Head of caudate nucleus (tissue), 42 donors: ENCODE measurements at places on chromosomes 7 and 10.
A peak's percentile ranks its signal among the peaks of the same experiment; 100 is the strongest.

- DNase-seq, result no peak
Observed at GRCh38 chr10:34585422-34586112, 229.5 kb downstream of the PARD3 start.

GRCh38 chr7:39221901-39222300, 244.2 kb downstream of the POU6F2 start:
- DNase-seq, result no peak

DNA sequence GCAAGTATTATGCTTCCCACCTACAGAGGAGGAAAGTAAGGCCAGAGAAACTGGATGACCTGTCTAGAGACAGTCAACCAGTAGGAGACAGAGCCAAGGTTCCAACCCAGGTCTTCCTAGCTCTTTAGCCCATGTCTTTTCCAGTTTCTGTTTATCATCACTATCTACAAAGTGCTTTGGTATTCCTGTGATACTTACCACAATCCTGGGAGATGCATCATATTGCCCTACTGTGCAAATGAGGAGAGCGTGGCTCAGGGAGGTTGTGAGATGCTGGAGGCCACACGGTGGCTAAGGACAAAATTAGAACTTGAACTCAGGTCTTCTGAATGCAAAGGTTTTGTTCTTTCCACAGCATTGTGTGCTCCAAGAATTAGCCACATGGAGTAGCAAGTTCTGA, 11.2 kb upstream of the PLEKHA1 start:
- no peak for DNase-seq

DNA sequence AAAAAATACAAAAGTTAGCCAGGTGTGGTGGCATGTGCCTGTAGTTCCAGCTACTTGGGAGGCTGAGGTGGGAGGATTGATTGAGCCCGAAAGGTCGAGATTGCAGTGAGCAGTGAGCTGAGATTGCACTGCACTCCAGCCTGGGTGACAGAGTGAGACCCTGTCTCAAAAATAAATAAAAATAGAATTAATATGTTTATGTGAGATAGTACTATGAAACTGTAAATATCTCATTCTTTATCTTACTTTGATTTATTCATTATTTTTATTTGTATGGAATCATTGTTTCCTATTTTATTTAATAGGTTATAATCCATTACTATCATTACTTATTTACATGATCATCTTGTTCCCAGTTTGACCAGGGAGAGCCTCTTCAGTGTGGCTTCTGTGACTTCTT, 41.0 kb upstream of the STRIP2 start:
- DNase-seq, result no peak

GRCh38 chr7:47610506-47611044, 28.7 kb upstream of the TNS3 start:
- no peak for DNase-seq

DNA sequence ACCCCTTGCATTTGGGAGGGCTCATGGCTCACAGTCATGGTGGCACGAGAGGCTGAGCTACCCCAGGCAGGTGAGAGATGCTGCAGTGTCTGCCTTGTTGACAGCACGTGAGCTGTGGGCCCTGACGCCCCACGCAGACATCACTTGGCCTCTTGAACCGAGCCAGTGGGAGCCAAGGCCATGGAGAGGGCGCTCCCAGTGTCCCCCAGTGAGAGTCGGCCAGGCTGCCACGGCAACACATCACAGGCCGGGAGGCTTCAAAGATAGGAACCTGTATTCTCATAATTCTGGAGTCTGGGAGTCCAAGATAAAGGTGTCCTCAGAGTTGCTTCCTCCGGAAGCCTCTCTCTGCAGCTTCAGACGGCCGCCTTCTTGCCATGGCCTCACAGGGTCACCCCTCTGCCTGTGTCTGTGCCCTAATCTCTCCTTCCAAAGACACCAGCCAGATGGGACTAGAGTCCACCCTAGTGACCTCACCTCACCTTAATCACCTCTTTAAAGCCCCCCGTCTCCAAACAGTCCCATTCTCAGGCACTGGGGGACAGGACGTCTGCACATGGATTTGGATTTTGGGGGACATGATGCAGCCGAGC, 119.6 kb downstream of the KLF6 start:
- no peak for DNase-seq

DNA sequence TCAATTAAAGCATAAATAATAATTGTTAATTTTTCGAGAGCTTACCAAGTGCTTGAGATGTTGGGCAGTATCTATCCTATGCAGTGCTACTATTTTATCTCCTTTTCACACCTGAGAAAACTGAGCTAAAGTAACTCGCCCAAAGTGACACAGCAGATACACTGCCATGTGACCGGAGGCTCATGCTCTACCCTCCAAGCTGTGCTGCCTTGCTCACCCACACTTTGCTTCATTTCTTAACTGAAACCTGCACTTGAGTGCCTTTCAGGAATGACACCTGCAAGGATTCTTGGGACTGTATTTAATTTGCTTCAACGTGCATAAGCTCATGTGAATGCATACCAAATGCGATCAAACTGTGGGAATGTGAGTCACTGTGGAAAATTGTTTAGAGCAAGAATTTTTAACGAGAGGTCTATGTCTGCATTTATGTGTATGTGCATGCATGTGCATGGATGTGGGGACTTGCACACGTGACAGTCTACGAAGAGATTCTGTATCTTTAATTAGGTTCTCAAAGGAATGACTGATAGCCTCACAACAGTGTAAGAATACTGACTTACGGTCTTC, 119.2 kb downstream of the ADCYAP1R1 start:
- peak; percentile 68 for DNase-seq

DNA sequence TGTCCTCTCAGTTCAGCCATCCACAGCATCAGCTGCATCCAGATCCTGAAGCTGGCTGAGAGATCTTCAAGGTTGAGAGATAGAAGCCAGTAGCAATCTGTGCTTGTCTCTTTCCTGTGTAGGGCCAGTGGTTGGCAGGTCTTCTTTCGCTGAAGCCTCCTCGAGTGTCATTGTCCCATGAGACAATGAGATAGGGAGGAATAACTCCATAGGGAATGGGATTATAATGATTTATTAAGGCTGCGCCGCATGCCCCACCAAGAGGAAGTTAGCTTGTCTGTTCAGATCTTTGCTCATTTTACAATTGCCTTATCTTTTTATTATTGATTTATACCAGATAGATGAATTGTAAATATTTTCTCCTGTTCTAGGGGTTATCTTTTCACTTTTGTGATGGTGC, 61.5 kb downstream of the MCMBP start:
- DNase-seq, result no peak

GRCh38 chr10:91724933-91725332, 73.3 kb upstream of the TNKS2 start:
- no peak for DNase-seq

DNA sequence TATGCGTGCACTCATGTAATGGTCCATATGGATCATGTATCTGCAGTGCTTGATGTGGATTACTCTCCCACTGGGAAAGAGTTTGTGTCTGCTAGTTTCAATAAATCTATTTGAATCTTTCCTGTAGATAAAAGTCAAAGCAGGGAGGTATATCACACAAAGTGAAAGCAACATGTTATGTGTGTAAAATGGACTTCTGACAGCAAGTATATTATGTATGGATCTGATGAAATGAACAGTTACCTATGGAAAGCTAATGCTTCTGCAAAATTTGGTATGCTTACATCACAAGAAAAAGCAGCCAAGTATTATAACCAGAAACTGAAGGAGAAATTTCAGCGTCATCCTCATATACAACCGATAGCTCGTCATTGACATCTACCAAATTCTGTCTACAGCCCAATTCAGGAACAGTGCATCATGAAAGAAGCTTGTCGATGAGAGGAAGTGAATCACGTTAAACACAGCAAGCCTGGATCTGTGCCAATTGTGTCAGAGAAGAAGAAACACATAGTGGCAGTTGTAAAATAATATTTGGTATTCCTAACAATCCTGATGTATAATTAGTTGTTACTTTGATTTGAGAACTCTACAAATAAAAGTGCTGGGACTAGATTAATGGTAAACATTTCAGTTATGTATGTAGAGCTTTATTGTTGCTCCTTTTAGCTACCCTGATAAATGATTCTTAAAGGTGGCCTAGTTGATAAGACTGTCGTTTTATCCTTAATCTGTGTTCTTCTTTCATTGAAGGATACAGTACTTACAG, 14.2 kb upstream of the SYPL1 start:
- no peak for DNase-seq

GRCh38 chr10:7945469-7946187, 108.9 kb upstream of the GATA3 start:
- DNase-seq, result no peak

DNA sequence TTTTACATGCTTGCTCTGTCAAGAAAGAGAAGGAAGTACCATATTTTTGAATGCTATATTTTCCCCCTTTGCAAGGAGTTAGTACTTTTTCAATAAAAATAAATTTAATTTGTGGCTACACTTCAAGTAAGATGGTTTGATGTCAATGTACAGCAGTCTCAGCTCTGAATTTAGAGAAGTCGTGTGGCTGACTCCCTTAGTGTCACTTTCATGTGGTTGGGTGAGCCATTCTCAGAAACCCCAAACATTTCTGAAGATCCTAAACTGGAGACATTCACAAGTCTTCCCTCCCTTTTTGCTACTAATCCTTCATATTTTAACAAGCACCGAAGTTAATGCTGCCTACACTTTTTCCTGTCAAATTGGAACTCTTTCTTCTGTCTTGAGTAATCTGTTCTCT, 244.4 kb downstream of the DYNC1I1 start:
- no peak for DNase-seq
